CMK (cell line): ENCODE measurements at places on chromosomes 13 and 19.
A peak's percentile ranks its signal among the peaks of the same experiment; 100 is the strongest.

- DNase-seq = no peak
Measured at GRCh38 chr13:61927648-61928047, 512.0 kb upstream of the PCDH20 start.

GRCh38 chr13:67950603-67951002 lies 720.5 kb upstream of the PCDH9 start:
- no peak for DNase-seq

GRCh38 chr13:114303700-114304327 lies 10.5 kb upstream of the CHAMP1 start:
- DNase-seq = no peak

DNA sequence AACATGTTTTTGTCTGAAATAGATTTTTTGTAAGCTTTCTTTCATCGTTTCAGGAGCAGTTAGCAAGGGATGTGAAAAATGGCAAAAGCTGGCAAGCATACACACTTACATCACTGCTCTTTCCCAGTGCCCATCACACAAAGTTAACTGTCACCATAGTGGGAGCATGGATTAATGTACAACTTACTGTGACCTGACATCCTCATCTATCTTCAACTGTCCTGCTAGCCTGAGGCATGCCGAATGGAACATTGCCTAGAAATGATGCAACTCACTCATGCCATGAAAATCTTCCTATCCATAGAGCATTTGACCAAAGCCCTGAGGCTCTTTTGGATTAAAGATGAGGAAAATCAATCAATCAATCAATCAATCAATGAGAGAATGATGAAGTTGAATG lies 491.7 kb upstream of the SLC10A2 start:
- DNase-seq = no peak

- DNase-seq = peak; percentile 49
Measured at GRCh38 chr19:5403968-5404640, 51.1 kb upstream of the ZNRF4 start.

DNA sequence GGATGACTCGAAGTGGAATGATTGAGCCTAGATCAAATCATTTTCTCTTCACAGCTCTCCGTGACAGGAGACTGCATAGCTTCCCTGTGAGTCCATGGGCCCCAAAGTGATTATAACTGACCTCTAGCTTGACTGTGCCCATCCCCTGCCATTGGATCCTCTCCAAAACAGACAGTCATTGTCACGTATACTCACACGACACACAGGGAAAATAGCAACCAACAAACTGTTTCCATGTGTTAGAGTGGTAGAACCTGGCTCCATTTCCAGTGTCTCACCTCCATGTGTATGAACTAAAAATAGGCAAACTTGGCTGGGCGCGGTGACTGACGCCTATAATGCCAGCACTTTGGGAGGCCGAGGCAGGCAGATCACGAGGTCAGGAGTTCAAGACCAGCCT lies 48.8 kb upstream of the NPAS1 start:
- no peak for DNase-seq

DNA sequence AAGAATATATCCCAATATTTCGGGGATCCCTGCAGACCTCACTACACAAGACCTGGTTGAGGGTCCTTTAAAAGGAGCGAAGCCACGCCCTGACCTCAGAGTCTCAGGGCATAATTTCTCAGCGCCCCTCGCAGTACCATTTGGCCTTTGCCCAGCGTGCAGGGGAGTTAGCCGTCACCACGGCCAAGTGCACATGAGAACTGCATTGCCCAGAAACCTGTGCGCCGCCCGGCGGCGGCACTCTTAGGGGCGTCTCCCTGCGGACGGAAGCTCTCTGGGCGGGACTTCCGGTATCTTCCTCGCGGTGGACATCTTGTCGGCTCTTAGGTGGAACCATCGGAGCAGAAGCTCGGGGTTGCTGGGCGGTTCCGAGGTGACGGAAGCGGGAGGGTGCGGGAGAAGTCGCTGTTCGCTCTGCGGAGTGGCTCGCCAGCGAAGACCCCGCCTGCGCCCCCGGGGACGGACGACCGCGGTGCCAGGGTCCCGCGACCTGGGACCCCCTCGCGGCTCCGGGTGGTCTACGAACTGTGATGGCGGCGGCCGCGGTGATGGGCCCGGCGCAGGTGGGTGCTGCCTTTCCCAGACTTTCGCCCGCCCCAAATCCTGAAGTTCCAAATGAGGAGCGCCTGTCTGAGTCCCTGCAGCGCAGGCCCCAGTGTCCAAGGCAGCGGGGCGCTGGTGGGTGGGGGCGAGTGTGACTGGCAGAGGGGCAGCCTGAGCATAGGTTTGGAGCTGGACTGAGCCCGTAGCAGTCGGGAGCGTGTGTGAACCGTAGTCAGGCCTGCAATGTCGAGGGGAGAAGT lies at the start of gene ZNF134:
ZNF134 (plus strand) TSS at position 302 of the 803 bp plus-strand sequence. CDS start 5,227 bp downstream, outside the sequence.
- DNase-seq = peak; percentile 92

DNA sequence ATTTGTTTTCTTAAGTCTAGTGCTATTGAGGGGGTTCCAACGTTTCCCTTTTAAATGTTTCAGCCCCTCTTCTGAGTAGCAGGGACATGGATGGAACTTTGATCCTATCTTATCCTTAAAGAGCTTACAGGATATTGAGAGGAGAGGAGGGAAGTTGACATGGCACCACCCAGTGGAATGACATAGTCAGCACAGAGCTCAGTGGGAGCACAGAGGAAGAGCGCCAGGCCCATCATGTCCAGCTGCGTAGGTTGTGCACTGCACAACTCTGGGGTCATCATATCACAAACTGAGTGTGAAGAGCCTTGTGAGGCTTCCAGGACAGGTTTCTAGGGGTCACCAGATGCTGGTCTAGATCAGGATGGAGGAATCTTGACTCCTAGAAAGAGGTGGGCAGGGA lies 4.6 kb upstream of the CDC42EP5 start:
- DNase-seq = no peak

DNA sequence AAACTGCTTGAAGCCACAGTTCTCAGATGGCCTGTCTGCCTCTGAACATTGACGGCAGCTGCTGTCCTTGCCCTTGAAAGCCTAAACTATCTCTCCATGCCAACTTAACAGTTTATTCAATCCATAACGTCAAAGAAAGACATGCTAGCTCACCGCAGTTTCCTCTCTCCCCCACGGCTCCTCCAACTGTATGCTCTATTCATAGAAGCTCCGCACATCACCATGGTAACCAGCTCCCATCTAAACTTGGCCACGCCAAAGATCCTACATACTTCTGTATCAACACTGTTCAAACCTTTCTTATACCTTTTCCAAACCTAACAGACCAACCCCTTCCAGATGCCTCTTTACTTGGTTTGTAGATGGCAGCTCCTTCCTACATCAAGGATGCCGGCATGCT lies 48.6 kb downstream of the ZNF91 start:
- DNase-seq = no peak

DNA sequence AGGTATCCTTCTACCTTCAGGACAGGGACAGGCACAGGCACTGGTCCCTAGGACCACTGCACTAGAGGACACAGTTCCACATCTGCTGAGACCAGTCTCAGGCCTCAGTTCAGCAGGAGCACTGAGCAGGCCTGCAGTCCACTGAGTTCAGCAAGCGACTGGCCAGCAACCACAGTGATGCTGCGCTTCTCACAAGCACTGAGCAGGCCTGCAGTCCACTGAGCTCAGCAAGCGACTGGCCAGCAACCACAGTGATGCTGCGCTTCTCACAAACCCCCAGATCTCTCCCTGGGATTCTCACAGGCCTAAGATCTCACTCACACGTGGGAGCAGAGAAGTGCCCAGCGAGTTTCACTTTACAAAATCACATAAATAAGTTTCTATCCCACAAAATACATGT lies 140.6 kb downstream of the IRS2 start:
- no peak for DNase-seq

DNA sequence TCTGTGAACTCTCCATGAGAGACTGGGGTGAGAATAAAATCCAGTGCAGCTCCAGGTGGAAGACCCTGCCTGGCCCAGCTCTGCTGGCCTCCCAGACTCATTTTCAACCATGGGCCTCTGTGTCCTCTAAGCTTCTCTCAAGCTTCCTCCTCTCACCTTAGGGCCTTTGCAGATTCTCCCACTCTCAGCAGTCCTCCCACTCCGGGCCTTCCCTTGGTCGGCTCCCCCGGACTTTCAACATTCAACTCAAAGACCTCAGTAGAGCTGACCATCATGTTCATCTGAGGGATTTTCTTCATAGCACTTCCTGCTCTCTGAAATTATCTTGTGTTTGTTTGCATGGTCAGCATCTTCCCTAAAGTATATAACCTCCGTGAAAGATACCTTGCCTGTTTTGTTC lies 370.5 kb upstream of the ZNF507 start:
- DNase-seq = no peak

DNA sequence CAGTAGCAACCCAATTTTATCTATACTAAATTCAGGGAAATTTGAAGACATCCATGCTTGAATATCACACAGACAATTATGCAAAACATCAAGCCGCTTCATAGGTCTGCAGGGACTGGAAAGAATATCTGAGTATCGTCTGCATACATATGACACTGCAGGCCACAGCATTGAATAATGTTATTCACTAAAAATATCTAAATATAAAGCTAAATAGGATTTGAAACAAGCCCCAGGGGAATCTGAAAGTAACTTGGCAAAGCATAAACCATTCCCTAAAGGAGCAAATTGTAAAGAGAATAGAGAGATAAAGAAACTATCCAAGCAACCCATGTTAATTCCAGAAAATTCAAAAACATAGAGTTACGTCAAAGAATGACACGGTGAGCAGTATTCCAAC lies 1251.0 kb downstream of the PCDH17 start:
- no peak for DNase-seq

DNA sequence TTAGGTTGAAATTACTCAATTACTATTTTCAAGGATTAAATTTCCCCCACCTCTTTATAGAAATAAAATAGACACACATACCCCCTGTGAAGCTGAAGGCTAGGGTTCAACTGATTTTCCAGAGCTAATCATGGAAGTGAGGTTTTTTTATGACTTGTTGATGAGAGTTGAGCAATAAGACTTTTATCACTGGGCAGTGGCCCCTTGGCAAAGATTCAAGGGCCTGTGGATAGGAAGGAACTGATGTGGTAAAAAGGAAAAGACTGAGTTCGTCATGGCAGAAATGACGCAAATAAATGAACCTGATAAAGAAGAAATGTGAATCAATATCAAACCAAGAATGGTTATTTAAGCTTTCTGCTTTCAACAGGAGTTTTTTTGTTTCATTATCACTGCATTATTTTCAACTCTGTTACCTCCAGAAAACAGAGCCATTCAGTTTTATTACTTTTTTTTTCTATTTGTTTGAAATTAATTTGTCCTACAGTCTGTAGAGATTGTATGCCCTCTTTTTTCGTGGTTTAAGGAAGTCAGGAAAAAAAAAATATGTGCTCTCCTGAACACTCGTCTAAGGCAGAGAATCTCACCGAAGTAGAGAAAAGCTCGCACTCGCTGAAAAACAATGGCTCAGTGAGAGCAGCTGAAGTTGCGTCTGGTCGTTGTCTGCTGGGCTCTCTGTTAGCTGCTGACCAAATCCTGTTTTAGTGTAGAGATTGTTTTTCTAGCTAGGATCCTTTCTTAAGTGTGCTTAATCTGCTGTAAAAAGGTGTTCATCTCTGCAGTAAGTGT lies 38.9 kb downstream of the STOML3 start:
- DNase-seq = no peak

DNA sequence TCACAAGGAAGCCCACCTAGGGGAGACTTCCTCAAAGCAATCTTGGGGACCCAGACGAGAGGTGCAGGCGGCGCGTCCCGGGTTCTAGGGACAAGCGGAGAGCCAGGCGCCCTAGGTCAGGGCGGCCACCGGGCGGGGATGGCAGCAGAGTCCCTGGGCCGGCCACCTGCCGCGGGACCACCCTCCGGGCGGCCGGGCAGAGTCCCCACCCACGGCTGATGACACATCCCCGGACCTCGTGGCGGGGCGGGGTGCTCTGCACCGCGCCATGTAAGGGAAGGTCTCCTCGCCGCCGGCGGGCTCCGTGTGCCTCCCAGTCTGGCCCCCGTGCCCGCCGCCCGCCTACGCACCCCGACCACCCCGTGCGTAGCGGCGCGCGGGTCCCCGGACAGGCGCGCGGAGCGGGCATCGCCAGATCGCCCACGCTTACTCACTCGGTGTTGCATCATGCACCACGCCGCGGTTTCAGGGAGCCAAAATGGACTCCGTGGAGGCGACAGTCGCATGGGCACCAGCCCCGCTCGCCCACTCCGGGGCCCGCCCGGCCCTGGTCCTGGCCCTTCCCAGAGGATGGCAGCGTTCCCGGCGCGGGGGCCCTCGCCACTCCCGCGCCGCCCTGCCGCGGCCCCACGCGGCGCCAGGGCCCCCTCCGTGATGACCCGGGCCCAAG lies 643 bp downstream of the SLC7A1 start:
- no peak for DNase-seq

DNA sequence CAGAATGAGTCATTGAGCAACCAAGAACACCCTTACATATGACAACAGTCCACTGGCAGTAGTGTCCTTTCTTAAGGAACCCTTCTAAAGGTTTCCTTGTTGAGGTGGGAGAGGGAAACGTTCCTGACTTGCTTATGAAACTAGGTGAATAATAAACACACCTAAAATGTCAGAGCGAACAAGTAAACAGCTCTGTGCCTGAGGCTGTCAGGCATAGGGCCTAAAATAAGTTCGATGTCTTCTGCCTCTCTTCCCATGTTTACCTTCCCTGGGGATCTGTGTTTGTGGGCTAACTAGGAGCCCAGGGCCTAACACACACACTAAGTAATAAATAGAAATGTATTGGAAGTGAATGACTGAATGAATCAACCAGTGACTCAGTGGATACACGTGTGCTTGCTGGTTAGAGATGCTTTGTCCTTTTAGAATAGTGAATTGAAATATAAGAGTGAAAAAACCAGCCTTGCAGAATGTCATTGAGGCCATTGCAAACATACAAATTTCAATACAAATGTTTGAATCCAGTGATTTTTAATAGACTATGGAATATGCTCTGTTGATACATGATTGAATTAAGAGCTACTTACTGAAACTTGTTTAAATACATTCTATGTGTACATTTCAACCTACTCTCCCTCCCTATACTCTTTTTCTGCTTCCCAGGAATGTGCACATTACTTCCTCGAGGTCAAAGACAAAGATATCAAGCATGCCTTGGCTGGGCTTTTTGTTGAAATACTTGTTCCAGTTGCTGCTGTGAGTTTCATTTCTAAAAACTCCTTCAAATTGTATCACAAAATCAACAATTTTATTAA lies 102.9 kb downstream of the FRY start:
- no peak for DNase-seq

- no peak for DNase-seq
Measured at GRCh38 chr13:45353895-45354294, 12.9 kb upstream of the TPT1 start.

DNA sequence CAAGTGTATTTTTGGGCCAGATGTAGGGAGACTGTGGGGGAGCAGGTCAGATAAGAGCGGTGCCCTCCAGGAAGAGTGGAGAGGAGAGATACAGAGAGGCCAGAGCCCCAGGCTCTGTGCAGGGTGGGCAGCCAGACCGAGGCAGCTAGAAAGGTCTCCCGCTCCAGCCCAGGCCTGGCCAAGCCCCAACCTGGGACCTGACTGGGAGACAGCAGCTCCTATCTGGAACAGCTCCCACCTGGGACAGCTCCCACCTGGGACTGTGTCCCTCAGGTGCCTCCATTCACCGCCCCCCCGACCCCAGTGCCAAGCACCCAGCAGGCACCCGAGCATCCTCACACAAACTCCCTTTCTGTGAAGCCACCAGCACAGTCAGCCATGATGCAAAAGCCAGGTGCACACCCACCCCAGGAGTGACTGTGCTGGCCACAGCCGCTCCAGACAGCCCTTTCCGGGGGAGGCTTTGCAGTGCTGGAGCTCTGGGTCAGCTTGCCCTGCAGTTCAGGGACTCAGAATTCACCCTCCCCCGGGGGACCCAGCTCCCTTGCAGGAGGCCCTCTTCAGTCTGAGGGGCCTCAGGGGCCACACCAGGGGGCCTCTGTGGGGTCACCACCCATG lies 2.1 kb upstream of the GRTP1 start:
- no peak for DNase-seq
